Endothelial cell of umbilical vein (primary cell): ENCODE measurements at places on chromosomes 7 and 10. TPM values are rescaled to one million over a fixed set of nuclear protein-coding genes. Genes with fewer than 3 reads are reported as not detected.

CLRN3 gene
- not detected in 2 replicates for total RNA-seq

- DNase-seq: peak; percentile 18
Measured at GRCh38 chr7:133614251-133614650, 361.4 kb downstream of the EXOC4 start.

ACSM6 gene
- not detected in 2 replicates for total RNA-seq

GHRHR gene
- total RNA-seq: not detected in 2 replicates

- no peak for DNase-seq
Measured at GRCh38 chr10:71094712-71095390, 117.5 kb upstream of the UNC5B start.

GRCh38 chr7:90592033-90592432 is 4.1 kb upstream of the CDK14 start:
- peak; percentile 3 for DNase-seq

- peak; percentile 71 for DNase-seq
Measured at GRCh38 chr7:134174795-134175261, 47.7 kb downstream of the LRGUK start.

DNA sequence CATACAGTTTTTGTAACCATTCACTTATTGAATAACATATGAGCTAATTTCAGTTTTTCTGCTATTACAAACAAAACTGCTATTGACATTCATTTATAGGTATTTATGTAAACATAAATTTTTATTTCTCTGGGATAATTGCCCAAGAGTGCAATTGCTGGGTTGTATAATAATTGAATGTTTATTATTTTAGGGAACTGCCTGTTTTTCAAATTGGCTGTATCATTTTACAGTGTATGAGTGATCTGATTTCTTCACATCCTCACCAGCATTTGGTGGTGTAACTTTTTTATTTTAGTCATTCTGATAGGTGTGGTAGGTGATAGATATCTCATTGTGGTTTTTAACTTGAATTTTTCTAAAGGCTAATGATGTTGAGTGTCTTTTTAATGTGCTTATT is 26.4 kb downstream of the KIF11 start:
- no peak for DNase-seq

DNA sequence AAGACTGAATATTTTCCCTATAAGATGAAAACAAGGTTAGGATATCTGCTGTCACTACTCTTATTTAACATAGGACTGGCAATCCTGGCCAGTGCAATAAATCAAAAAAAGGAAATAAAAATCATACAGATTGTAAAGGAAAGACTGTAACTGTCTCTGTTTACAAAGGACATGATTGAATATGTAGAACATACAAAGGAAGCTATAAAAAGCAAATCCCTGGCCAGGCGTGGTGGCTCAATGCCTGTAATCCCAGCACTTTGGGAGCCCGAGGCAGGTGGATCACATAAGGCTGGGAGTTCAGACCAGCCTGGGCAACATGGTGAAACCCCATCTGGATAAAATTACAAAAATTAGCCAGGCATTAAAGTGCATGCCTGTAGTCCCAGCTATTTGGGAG is 15.8 kb downstream of the ZNF485 start:
- no peak for DNase-seq

GRCh38 chr7:41912426-41912825 is 209.5 kb upstream of the INHBA start:
- no peak for DNase-seq
